ENCODE measurements at places on chromosomes 4 and X. TPM values are rescaled to one million over a fixed set of nuclear protein-coding genes. Genes with fewer than 3 reads are reported as not detected.

Gene ARAP2
- 77.8 TPM for total RNA-seq

DNA sequence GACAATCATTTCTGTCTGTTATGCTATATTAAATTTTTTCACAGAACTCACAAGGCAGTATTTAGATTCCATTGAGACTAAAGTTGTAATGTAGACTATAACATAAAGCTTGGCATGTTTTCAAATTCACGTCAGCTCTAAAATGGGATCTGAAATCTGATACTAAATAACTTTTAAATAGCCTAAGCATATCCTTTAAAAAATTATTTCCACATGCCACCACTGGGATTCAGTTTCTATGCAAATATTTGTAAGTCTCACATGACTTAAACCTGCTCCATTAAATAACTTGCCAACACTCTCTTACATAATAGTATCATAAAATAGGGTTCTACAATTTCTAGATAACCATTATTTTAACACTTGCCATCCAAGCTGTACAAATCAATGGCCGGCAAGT lies 32.4 kb downstream of the KLHL8 start:
- no peak overlapping the region for H3K27ac ChIP-seq
- H3K4me1 ChIP-seq, result peaks cover 1% of the 10 kb centered on the region
- H3K27me3 ChIP-seq, result no peaks in the 10 kb centered on the region
- no peak overlapping the region for H3K4me3 ChIP-seq
- DNase-seq, result peak; percentile 69
- no peaks in the 10 kb centered on the region for H3K36me3 ChIP-seq

GRCh38 chrX:155888139-155888538 lies 7.0 kb downstream of the VAMP7 start:
- no peak overlapping the region for H3K27ac ChIP-seq
- no peaks in the 10 kb centered on the region for H3K27me3 ChIP-seq
- H3K4me3 ChIP-seq, result no peak overlapping the region
- no peaks in the 10 kb centered on the region for H3K36me3 ChIP-seq
- DNase-seq, result no peak

- no peak overlapping the region for H3K4me3 ChIP-seq
- H3K27me3 ChIP-seq, result no peaks in the 10 kb centered on the region
- H3K27ac ChIP-seq, result no peak overlapping the region
- peaks cover 22% of the 10 kb centered on the region for H3K4me1 ChIP-seq
- H3K36me3 ChIP-seq, result no peaks in the 10 kb centered on the region
Measured at GRCh38 chr4:42618023-42618422, 38.9 kb downstream of the ATP8A1 start.

DNA sequence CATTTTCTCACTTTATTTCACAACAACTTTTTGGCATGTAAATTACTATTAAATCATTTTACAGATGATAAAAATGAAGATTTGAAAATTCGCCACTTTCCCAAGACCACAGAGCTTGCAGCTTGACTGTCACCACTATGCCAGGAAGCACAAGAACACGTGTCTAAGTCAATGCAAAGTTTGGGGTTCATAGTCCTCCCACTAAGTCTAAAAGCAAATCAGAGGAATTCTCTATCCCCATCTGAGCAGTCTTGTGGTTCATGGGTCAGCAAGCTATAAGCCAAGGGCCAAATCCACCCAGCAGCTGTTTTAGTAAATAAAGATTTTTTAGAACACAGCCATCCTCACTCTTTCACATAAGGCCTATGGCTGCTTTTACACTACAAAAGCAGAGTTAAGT lies 833.3 kb upstream of the INTU start:
- H3K4me3 ChIP-seq, result no peak overlapping the region
- DNase-seq, result peak; percentile 54
- no peak overlapping the region for H3K27ac ChIP-seq
- H3K27me3 ChIP-seq, result no peaks in the 10 kb centered on the region

Measured in lung (tissue), 17 donors.